GM04503 (cell line): ENCODE measurements at places on chromosomes 12 and 14.

DNA sequence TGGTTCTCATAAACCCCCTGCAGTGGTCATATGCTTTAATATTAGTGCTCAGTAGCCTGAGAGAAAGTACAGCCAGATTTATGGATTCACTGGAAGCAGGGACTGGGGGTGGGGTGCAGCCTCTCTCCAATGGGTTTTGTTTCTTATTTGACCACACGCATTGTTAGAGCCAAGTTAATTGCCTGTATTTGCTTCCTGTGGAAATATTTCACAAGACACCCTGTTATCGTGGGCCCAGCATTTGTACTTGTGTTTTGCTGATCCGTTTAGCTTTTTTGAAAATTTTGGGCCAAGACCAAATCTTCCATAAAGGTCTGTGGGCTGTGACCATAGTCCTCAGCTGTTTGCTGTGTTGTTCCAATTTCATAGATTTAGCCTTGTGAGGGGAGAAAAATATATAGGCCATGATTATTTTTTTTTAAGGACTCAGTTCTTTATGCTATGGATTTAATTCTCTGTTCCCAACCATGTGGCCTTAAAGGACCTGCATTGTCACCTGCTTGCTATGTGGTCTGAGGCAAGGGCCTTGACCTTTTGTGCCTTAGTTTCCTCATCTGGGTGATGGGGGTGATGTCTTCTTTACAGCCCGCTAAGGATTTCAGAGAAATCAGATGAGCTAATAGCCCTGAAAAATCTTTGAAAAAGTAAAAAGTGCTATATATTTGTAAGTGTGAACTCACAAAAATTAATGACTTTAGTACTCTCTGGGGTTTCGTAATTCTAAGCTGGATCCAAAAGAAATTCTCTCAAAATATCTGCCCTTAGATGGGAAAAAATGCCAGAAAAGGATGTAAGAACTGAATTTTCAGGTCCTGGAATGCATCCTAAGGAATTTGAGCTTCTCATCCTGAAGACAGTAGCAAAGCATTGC, 370.2 kb downstream of the DPF3 start:
- no peak for DNase-seq

DNA sequence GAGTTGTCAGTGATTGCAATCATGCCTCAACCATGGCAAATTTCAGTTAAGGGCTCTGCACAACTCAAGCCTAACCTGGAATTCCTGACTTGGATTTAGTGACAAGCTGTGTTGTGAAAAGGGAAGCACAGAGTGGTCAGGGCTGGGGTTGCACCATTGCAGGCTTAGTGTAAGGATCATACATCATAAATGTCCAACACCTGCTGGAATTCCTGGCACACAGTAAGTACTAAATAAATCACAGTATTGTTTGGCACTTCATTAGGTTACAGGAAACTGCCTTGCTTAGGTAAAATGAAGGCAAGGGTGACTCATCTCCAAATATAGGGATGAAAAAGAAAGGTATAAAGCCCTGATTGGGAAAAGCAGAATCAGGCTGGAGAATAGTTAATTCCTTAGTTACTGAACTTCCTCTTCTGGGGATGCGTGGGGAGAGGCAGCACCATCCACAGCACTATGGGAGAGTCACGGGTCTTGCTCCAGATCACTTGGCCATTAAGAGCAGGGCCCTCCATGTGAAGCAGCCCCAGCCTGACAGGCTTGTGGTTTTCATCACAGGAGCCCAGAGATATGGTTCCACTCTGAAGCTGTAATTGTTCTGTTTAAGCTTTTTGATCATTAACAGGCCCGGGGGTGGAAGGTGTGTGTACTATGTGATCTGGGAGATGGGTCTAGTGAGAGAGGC, 39.7 kb downstream of the SLC8A3 start:
- DNase-seq, result no peak

DNA sequence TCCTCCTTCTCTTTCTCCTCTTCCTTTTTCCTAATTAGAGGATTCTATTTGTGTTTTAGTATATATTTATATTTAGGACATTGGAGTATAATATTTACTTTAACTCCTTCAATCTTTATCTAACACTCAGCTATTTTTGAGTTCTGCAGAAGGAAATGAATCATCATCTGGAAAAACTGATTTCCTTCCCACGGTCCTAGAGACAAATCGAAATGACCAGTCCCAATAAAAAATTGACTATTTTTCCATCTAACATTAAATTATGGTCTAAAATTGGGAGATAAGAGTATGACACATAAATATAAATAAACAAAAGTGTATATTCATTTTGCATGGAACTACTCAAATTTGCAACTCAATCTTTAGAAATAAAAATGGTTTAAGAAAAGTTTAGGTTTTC, 167.4 kb downstream of the TMTC3 start:
- no peak for DNase-seq

DNA sequence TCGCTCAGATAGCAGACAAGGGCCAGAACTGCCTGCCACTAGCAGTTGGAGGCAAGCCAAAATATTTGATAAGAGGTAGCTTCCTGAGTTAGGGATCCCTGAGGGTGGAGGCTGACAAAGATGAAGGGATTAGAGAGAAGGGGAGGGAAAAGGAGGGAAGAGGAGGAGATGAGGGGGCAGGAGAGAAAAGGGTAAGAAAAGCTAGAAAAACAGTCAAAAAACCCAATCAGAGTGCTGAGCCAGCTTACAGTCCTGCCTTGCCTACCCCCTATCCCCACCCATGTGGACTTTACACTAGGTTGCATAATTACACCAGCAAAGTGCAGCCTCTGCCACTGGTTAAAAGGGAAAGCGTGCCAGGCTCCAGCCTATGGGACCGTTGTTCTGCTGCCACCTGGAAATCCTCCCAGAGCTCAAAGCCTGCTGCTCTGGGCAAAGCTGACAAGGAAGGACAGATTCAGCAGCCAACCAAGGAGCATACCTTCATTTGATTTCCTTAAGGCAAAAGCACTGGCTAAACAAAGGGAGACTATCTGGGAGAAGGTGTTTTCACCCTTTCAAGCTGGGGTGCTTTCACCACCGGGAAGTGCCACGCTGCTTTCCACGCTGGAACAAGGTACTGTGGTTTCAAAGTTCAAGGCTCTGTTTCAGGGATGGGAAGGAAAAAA, 3.8 kb upstream of the NUMB start:
- no peak for DNase-seq

- DNase-seq, result no peak
Observed at GRCh38 chr14:55877942-55878341, 240.3 kb upstream of the PELI2 start.

GRCh38 chr12:49296034-49296835, 1.3 kb downstream of the PRPH start:
- DNase-seq, result no peak

- no peak for DNase-seq
Observed at GRCh38 chr12:52884526-52885293, 20.2 kb downstream of the KRT8 start.

GRCh38 chr14:57831981-57832380, 33.9 kb downstream of the SLC35F4 start:
- DNase-seq, result no peak

- DNase-seq, result no peak
Observed at GRCh38 chr12:121632069-121632970, 6.0 kb downstream of the ORAI1 start.

GRCh38 chr14:50191499-50191898, 39.9 kb downstream of the SOS2 start:
- DNase-seq, result no peak

DNA sequence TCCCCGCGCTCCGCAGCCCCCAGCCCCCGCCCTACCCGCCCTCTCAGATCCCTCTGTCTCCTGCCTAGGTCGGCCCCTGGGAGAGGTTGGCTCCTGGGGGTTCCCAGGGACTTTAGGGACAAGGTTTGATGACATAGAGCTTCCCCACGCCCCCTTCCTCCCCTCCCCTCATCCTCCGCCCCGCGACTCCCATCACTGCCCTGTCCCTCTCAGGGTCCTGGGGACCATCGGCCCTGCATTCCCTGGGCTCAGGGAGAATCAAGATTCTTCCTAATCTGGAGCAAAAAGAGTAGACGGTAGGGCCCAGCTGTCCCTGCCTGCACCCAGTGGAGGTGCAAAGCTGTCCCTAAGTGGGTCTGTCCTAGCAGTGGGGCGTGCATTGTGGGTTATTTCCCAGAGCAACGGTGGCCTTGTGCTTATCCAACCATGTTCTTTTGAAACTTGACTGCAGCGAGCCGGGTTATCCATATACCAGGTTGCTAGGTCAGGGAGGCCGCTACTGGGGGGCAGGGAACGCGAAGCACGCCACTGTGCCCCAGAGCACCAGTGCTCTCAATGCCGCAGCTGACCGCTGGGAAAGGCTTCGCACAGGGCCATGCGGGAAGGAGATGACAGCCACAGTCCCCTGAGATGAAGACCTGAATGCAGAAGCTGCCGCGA, 124.4 kb upstream of the PRMT8 start:
- DNase-seq, result no peak

GRCh38 chr14:67926821-67927220, 107.2 kb downstream of the RAD51B start:
- no peak for DNase-seq

- DNase-seq, result peak; percentile 71
Observed at GRCh38 chr12:32051511-32052211, 55.0 kb upstream of the BICD1 start.

DNA sequence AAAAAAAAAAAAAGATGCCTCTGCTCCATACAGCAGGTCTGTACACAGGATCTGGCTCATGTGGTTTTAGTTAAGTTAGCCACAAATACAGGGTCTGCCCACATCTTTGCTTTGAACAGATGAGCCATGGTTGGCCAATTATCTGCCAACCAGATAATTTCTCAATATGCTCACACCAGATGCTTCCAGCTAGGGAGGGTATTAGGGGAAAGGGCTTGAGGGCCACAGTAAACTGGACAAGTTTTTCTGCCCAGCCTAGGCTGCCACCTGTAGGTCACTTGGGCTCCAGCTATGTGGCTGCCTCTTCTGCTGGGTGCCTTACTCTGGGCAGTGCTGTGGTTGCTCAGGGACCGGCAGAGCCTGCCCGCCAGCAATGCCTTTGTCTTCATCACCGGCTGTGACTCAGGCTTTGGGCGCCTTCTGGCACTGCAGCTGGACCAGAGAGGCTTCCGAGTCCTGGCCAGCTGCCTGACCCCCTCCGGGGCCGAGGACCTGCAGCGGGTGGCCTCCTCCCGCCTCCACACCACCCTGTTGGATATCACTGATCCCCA, 776 bp downstream of the RDH5 start:
- peak; percentile 89 for DNase-seq

GRCh38 chr12:122474324-122474716, 26.4 kb downstream of the ZCCHC8 start:
- DNase-seq, result no peak

DNA sequence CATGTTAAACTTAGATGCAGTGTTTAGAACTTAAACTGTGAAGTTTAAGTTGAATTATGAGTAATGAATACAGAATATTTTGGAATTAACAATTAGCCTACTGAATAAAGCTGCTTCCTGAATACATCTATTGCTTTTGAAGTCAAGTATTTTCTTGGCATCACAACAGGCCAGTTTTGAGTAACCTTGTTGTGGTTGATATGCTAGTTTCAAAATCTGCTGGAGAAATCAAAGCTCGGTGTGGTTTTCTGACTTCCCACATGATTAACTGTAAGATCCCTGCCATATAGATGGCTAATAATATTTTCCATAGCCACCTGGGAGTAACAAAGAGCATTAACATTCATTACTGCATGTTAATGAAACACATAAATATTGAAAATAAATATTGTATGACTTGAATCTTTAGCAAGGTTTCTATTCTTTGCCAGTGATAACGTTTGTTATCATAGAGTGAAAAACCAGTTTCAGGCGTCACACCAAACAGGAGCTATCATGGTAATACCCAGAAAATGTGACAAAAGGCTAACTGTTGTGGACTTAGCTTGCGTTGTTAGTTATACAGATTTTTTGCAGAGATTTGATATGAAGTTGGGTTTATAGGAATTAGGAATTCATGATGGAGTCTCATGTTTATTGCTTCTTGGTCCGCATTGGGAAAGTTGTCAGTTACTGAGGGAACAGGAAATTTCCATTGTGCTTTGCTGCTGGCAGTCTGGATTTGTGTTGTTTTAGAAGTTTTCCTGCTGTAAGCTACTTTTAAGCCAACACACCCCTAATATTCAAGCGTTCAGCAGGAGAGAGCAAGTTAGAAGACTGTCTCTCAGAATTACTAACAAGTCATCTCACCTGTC, 32.1 kb downstream of the PPFIBP1 start:
- no peak for DNase-seq

- DNase-seq, result no peak
Observed at GRCh38 chr14:46063872-46064271, 587.7 kb downstream of the RPL10L start.

GRCh38 chr14:104239185-104239775, 100.9 kb downstream of the KIF26A start:
- DNase-seq, result no peak

- DNase-seq, result no peak
Observed at GRCh38 chr12:68331500-68331868, 678 bp downstream of the MDM1 start.

- DNase-seq, result no peak
Observed at GRCh38 chr14:73755434-73756014, 41.3 kb upstream of the PNMA1 start.

DNA sequence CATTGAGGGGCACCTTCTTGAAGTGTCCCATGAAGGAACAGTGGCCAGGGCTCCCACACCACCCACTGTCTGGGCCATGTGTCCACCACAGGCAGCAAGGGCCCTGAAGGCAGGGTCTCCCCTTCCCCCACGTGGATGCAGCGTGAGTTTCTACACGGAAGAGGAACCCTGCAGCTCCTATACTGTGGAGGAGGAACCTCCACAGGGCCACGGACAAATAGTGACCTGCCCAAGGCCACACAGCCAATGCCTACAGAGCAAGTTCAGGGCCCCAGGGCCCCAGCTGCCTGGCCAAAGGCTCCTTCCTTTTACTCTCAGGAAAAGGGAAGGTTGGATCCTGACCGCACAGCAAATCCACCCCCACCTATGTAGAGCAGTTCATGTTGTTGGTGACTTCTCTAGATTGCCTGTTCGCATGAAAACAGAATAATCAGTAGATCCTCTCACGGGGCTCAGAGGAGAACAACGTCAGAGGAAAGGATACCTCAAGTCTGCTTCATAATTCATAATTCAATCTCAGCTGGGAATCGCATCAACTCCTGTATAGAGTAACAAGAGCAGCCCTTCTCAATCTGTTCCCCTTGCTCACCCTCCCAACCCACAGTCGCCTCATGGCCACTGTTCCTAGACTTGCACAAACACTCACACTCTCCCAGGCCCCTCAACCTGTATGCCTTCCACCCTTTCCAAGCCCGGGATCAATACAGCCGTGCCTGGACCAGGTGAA, 11.1 kb upstream of the KRT73 start:
- DNase-seq, result no peak

- DNase-seq, result no peak
Observed at GRCh38 chr14:87179936-87180335, 813.0 kb downstream of the GALC start.

DNA sequence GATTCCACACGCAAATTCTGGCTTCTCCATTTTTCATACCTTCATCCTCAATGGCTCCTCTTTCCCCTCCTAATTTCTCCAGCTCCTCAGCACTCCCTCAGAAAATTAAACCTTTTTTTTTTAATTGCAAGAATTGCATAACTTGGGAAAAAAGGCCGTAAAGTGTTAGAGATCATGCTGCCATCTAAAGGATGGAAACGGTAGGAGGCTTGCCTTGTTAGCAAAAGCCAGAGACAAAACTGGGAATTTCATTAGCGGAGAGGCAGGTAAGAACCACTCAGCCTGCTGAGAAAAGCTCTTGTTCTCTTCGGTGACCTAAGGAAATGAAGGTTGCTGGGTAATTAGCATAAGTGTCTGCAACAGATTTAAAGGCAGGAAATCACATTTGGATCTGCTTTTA, 204.3 kb downstream of the AEBP2 start:
- no peak for DNase-seq

- no peak for DNase-seq
Observed at GRCh38 chr12:19287302-19287701, 152.0 kb upstream of the AEBP2 start.
